ENCODE measurements at places on chromosomes 2 and 18.

- DNase-seq = no peak
Observed at GRCh38 chr2:23524261-23524706, 139.3 kb downstream of the KLHL29 start.

DNA sequence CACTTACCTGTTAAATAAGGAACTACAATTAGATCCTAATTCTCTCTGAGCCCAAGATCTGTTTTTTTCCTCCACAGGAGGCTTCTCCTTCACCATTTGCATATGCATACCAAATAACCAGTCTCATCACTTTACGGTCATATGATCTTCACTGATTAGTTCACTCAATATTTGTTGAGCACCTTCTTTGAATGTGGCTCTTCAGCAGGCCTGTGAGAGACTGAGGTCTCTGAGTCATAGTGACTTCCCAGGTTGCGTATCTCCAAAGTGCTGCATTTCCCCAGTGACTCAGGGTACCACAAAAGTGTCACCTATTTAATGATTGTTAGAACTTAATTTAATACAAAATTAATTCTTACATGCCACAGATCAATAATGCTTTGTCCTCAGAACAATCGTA, 108.8 kb upstream of the TRIB2 start:
- no peak for DNase-seq

GRCh38 chr2:176845718-176846117, 366.9 kb upstream of the HNRNPA3 start:
- no peak for DNase-seq

GRCh38 chr2:153404792-153405191, 73.8 kb downstream of the RPRM start:
- DNase-seq = no peak

DNA sequence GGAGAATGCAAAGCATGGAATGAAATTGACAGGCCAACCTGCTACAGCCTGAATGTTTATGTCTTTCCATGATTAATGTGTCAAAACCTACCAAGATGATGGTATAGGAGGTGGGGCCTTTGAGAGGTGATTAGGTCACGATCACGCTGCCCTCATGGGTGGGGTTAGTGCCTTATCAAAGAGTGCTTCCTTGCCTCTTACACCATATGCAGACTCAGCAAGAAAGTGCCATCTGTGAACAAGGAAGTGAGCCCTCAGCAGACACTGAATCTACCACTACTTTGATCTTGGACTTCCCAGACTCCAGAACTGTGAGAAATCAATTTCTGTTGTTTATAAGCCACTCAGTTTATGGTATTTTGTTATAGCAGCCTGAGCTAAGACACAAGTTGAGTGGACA, 147.5 kb upstream of the BCL2L11 start:
- no peak for DNase-seq

Data from ecto neural progenitor cell (in vitro differentiated cells).